ENCODE measurements at places on chromosomes 3 and 15.

DNA sequence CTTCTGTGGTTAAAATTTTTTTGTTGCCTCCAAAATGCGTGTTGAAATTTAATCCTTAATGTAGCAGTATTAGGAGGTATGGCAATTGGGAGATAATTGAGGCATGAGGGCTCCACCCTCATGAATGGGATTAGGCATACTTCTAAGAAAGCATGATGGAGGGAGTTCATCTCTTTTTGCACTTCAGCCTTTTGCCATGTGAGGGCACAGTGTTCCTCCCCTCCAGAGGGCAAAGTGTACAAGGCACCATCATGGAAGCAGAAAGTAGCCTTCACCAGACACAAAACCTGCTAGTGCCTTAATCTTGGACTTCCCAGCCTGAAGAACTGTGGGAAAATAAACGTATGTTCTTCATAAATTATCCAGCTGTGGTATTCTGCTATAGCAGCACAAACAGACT, 429.5 kb downstream of the ZIC1 start:
- no peak for DNase-seq

GRCh38 chr15:64455961-64456371, 4.4 kb upstream of the ZNF609 start:
- no peak for DNase-seq

DNA sequence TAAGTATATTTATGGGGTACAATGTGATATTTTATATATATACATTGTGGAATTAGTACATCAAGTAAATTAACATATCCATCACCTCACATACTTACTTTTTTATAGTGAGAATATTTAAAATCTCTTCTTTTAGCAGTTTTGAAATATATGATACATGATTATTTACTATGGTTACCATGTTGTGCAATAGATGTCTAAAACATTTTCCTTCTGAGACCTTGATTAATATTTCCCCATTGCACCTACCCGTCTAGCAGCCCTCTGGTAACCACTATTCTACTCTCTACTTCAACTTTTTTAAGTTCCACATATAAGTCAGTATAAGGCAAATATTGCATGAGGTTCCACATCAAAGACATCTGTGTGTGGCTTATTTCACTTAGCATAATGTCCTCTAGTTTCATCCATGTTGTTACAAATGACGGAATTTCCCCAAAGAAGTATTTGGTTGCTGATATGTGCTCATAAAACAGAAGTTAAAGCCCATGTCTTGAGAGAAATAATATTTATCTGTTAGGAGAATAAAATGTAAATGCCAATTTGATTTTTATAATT, 29.6 kb upstream of the NFKBIZ start:
- DNase-seq: no peak

DNA sequence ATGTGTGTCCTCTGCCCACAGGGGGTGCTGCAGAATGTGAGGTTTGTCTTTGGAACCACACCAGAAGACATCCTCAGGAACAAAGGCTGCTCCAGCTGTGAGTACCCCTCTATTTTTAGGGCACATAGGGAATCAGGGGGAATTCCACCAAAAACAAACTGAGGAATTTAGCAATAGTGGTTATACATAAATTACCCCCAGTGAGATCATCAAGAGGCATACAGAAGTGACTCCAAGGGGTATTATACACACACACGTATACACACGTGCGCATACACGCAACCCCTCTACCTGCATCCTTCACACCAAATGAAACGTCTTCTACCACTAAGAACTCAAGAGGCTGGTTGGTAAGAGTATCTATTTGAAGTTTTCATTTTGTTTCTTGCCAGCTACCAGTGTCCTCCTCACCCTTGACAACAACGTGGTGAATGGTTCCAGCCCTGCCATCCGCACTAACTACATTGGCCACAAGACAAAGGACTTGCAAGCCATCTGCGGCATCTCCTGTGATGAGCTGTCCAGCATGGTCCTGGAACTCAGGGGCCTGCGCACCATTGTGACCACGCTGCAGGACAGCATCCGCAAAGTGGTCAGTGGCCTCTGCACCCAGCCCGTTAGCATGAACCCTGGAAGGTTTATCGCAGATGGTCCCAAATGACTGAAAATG, 2.9 kb downstream of the THBS1 start:
- DNase-seq: peak; percentile 49

DNA sequence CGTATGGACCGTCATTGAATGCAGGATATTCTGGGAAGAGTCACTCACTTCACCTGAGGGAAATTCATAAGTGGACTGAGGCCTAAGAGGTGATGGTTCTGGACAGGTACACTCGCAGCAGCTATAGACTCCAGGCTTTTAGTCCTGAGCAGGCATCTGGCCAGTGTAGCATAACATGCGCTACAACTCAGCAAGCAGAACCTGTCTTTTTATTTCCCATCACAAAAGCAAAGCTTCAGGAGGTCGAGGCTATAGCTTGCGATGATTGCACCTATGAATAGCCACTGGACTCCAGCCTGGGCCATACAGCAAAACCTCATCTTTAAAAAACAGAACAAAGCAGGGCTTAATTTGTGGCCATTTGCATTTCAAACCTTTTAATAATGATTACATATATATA, 185.8 kb downstream of the KCNH8 start:
- DNase-seq: no peak

GRCh38 chr3:185332026-185332735, 30.8 kb upstream of the MAP3K13 start:
- DNase-seq: no peak

GRCh38 chr3:12440927-12441714, 43.2 kb upstream of the TSEN2 start:
- DNase-seq: no peak

- peak; percentile 90 for DNase-seq
Measured at GRCh38 chr15:70258369-70259027, 160.8 kb upstream of the TLE3 start.

- DNase-seq: peak; percentile 87
Measured at GRCh38 chr15:77002954-77003912, 8.3 kb downstream of the PSTPIP1 start.

All from stimulated activated CD4-positive, alpha-beta T cell treated with anti-CD3 and anti-CD28 coated beads, Interleukin-15, amount 100 ng/mL, for 24 hours (primary cell).